ENCODE measurements at places on chromosomes 2 and 18. TPM values are rescaled to one million over a fixed set of nuclear protein-coding genes. Genes with fewer than 3 reads are reported as not detected.

GRCh38 chr2:150729495-150729955 lies 242.1 kb upstream of the RND3 start:
- no peak for DNase-seq

DNA sequence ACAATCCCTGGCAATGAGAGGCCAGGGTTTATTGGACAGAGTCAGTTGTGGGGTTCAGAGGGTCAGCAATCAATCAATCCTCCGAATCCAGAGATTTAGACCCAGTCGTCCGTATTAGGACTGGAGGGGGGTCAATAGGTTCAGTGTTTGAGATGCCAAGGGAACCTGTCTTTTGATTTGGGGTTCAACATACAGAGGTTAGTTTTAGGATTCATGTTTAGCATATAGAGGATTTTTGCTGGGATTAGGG lies 292 bp downstream of the GMPPA start:
- no peak for DNase-seq

- no peak for DNase-seq
These were observed 169.2 kb downstream of the METTL4 start for GRCh38 chr18:2402084-2402483.

- no peak for DNase-seq
These were observed 39.8 kb upstream of the DNMT3A start for GRCh38 chr2:25381502-25381901.

The INPP5D gene
- polyA plus RNA-seq = 8.4 TPM

DNA sequence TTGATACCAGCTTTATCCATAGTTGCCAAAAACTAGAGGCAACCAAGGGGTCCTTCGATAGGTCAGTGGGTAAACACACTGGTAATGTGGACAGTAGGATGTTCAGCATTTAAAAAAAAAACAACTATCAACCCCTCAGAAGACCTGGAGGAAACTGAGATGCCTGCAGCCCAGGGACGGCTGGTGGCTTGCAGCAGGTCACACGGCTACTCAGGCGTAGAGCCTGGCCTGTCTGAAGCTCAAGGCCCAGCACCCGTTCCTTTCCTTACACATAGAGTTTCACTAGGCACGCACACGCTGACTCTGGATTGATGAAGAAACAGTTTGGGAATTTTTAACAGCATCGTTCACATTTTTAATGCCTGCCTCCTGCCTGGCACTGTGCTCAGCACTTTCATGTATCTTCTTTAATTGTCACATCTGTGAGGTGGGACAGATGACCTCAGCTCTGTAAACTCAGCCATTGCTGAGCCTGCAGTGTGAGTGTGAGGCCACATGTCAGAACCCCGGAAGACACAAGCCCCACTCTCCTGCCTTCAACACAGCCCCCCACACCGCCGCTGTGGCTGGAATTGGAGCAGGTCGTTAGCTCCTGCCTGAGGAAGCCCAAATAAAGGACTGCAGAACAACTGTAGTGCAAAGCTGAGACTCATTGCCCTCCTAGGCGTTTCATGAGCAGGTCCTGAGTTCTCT lies 40.7 kb downstream of the TRAPPC12 start:
- DNase-seq = no peak

GRCh38 chr2:101736861-101737291 lies 39.4 kb downstream of the MAP4K4 start:
- DNase-seq = no peak

The SERPINB2 gene
- polyA plus RNA-seq = not detected

DNA sequence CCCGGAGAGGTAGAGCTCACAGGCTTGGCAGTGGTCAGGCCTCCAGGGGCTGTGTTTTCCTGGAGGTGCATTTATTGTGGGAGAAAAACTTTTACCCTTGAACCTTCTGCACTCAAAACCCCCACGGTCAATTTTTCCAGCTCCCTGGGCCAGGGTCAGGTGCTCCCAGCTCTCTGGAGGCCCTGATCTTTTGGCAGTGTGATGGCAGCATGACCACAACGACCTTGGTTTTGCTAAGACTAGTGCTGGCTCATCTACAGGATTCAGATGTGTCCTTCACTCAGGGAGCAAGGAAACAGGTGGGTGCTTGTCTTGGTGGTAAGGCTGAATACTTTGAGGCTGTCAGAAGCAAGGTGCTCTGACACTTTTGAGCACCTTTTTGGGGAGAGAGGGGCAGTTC lies 92.3 kb downstream of the CCDC93 start:
- DNase-seq = no peak

The CELF4 gene
- polyA plus RNA-seq = 0.79 TPM
